ENCODE measurements at places on chromosomes 7 and 10. TPM values are rescaled to one million over a fixed set of nuclear protein-coding genes. Genes with fewer than 3 reads are reported as not detected.
A peak's percentile ranks its signal among the peaks of the same experiment; 100 is the strongest.

DNA sequence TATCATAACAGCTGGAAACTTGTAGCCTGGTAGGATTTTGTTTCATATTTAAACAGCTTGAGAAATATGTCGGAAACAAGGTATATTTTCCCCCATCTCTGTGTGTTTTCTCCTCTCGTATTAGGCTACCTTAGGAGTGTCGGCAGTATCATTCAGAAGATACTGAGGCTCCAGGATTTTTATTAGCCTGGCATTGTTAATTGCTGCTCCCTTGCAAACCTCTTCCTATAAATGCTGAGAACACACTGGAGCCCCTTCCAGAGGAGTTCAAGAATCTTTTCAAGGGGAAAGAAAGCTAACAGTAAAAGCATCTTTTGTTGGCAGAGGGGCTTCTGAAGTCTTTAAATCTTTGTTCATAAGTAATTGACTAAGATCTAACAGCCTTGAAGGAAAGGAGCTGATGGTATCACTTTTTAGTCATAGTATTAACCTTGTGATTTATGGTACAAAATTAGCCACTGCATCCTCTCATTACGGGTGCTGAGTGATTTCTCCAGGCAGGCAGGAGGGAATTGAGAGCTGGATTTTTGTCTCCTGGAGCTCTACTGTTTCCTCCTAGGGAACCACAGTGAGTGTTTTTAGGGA lies 998.7 kb downstream of the LRMDA start:
- no peak for DNase-seq

DNA sequence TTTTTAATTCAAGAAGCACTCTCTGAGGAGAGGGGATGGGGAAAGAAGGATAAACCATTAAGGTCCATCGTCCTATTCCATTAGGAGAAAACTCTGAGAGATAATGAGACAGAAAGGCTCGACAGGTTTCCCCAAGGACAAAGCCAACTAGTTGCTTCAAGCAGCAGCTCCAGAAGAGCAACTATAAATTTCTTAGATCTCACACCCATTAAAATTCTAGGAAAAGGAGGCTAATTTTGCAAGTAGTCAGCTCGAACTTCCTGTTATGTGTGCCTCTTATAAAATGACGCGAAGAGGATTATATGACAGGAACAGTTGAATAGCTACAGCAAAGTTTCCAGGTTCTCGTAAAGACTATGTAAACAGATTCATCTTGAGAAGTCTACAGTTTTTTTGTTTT lies 52.0 kb upstream of the ST8SIA6 start:
- no peak for DNase-seq

SNX8 gene
- total RNA-seq = 16.8 TPM

GRCh38 chr7:159096736-159097581 lies 47.7 kb downstream of the VIPR2 start:
- DNase-seq = peak; percentile 62

DNA sequence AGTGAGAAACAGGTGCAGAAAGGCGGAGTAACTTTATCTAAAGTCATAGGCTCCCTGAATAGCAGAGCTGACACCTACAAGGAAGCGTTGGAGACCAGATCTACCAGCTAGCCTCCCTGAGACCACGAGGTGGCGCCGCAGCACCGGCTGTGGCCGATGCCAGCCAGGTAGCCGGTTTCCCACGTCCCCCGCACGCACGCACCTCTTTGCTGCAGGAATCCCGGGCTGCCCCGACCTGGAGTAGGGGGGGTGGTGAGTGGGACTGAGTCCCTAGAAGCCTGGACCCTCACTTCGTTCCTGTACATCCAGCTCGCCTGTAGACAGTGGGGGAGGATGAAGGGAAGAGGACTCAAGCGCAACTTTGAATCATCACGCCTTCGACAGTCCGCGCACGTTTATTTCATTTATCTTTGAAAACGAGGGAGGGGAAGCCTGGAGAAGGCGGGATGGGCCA lies 3.7 kb downstream of the ELOVL3 start:
- peak; percentile 84 for DNase-seq

- no peak for DNase-seq
Measured at GRCh38 chr10:36354633-36355032, 712.5 kb upstream of the FZD8 start.

DNA sequence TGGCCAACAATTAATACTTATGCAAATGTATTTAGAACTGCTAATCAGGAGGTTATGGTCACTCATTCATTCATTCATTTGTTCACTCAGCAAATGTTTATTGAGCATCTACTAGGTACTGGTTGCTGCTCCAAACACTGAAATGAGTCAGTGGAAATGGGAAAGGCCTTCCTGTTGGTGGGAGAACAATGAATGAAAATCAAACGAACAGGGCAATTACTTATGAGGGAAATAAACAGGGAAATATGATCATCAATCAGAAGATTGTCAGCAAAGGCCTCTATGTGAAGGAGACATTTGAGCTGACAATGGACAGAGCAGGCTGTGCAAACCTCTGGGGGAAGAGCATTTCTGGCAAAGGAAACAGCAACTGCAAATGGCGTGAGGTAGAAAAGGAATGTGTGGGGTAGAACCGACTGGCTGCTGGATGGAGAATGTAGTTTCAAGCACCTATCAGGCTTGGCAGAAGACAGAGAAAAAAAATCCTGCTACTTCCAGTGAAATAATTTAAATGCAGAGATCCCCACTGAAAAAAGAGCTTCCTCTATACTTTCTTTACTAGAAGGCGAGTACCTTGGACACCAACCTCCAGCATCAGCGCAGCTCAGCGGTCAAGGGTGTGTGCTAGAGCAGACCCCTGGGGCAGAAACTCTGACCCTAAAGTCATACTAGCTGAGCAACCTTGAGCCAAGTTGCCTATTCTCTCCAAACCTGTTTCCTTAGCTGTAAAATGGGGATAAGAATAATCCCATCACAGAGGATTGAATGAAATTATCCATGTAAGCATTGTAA lies 108.8 kb upstream of the EEPD1 start:
- no peak for DNase-seq

DNA sequence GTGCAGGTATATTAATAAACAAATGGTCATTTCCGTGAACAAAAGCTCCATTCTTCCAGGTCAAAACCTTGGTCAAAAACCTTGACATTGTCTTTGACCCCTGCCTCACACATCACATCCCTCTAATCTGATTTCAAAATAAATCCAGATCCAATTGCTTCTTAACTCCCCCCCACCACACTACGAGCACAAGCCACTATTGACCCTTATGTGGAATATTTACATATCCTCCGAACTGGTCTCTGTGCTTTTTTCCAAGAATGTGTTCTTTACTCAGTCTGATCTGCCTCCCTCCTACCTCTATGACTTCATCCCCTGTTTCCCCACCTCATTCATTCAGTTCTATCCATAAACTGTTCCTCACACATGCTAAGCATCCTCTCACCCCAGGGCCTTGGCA lies 313.6 kb upstream of the NPVF start:
- DNase-seq = no peak

- DNase-seq = peak; percentile 18
Measured at GRCh38 chr7:31488562-31489203, 25.2 kb upstream of the ITPRID1 start.

DNA sequence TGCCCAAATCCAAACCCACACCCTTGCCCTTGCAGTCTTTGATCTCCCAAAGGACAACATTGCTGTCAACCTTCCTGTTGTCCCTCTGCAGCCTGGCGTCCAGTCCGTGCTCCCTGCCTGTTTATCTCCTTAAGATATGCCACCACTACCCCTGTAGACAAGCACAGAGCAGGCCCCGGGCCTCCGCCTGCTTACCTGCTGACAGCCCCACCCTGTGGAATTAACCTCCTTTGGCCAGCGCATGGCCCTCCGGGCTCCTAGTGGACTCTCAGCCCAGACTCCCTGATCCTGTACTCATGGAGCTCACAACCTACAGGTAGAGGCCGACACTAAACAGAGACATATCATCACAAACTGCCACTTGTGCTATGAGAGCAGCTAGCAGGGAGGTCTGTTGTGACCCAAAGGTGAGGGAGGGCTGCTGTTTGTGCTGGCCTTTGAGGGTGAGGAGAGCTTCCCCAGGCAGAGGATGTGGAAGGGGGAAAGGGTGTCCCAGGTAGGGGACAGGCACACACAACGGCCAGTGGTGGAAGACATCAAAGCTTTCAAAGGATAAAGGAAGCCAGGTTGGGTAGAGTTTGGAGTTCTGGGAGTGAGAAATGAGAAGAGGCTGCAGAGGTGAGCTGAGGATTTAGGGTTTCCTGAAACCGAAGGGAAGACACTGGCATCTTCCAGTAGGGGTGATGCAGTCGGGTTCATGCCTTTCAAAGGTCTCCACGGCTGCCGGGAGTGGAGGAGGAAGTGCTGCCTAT lies 174.5 kb upstream of the ZMIZ1 start:
- no peak for DNase-seq

GRCh38 chr10:36531621-36532020 lies 593.8 kb upstream of the ANKRD30A start:
- no peak for DNase-seq

DNA sequence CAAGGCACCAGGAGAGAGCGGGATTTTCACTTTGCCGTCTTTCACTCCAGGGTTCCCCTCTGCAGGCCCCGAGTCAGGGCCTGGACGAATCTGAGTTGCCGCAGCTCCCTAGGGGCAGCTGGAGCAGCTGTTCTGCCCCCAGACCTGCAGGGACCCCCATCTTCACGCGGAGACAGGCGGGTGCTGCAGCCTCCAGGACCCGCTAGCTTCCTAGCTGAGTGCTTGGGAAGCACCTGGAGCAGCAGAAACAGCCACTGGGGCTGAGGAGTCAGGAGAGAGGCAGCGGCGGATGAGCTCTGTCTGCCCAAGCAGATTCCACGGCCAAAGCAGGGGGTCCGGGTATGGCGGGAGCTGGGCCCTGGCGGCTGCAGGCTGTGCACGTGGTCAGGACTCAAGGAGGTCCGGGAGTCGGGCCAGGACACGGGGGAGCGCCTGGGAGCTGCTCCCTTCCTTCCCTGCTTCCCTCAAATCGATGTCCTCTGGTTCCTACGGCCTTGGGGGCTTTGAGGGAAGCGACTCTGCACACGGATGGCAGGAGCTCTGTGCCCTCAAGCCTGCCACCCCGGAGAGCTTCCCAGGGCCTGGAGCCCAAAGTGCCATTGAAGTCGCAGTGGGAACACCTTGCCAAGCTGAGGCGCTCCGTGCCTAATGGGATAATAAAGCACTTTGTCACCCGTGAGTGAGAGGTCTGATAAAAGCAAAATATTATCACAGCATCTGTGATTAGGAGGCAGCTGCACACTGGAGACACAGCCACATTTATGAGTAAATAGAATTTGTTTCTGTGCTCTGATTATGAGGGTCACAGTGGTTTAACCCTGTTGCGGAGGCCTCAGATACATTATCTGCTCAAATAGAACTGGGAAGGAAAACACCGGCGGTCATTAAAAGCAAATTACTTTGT lies 17.2 kb downstream of the MNX1 start:
- no peak for DNase-seq

DIP2C gene
- total RNA-seq = 30.8 TPM

- DNase-seq = no peak
Measured at GRCh38 chr10:54800741-54801421, at the start of gene PCDH15. PCDH15 (minus strand) TSS chr10:54801231; CDS start chr10:54664262, 136,969 bp downstream.

GRCh38 chr7:93258661-93259060 lies 26.5 kb downstream of the VPS50 start:
- no peak for DNase-seq

- no peak for DNase-seq
Measured at GRCh38 chr10:61452151-61452651, 980 bp downstream of the TMEM26 start.

DNA sequence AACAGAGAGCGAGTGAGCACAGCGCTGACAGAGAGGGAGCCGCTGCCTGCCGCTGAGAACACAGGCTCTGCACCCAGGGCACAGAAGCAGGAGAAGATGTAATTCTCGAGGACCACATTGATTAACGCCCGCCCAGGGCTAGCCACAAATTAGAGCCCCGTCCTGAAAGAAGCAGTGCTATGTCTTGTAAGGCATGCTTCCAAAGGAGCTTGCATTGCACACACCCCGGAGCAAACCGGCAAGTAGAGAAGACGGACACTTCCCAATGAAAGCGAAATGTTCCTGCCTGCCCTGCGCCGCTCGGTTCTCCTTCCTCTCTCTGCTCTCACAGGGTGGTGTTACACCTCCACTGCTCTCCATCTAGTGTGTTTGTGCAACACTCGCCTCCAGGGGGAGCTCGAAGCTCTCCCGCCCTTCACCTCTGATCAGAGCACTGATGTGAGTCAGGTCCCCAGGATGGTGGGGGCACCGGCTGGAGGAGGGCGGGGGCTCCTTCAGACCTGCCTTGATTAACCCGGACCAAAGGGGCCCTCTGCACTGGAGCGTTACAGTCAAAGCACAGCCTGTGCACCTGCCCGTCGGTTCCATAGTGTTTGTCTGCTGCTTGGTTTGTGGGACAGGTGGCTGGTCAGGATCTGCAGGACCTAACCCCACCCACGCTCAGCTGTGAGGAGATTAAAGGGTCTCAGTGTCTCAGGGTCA lies 316.5 kb downstream of the ADARB2 start:
- DNase-seq = no peak

- DNase-seq = no peak
Measured at GRCh38 chr7:26584326-26584725, 280.1 kb downstream of the SKAP2 start.

GRCh38 chr7:155979994-155980393 lies 167.7 kb upstream of the SHH start:
- DNase-seq = no peak

- DNase-seq = no peak
Measured at GRCh38 chr7:151246851-151247580, 1.5 kb downstream of the SMARCD3 start.

EGFR gene
- total RNA-seq = 6.1 TPM

GRCh38 chr10:104329735-104330134 lies 8.5 kb downstream of the ITPRIP start:
- DNase-seq = no peak

- DNase-seq = no peak
Measured at GRCh38 chr7:66281678-66282590, 76.8 kb downstream of the TPST1 start.

ARHGAP12 gene
- 22.1 TPM for total RNA-seq

CYP26C1 gene
- not detected for total RNA-seq

GRCh38 chr10:74754381-74754821 lies 72.0 kb upstream of the KAT6B start:
- DNase-seq = no peak

DNA sequence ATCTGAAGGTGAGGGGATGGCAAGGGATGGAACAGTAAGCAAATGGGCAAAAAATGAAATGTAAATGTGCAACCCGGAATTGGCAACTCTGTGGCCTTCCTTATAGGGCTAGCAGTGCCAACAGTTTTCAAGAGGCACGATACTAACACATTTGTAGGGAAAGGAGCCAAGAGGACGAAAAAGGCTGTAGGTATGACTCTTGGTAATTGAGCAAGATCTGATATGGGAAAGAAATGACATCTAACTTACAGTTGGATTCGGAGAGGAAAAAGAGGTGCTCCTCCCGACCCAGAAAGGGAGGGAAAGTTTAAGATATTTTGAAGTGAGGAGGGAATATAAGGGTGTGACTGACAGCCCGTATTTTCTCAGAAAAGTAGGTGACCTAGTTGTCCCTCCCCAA lies 2.1 kb upstream of the CREM start:
- DNase-seq = no peak

GRCh38 chr10:13891128-13892000 lies 304.6 kb downstream of the PRPF18 start:
- DNase-seq = peak; percentile 35

DNA sequence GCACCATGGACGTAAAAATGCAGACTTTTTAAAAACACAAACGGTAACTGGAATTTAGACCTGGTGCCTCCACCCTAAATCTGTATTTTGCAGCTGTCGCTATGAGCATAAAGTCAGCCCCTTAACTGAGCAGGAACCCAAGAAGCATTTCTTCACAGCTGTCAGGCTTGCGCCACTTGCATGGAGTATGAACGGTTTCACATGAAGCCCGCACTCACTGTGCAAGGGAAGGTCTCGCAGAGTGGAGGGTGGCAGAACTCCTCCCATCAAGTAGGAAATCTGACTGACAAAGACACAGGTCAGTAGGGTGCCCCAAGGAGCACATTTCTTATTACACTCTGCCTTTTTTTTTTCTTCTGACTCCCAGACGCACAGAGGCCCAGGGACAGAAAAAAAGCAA lies 58.5 kb downstream of the ELMO1 start:
- no peak for DNase-seq

HOGA1 gene
- total RNA-seq = 47.1 TPM
